ENCODE measurements at places on chromosomes 4 and X. TPM values are rescaled to one million over a fixed set of nuclear protein-coding genes. Genes with fewer than 3 reads are reported as not detected.
A peak's percentile ranks its signal among the peaks of the same experiment; 100 is the strongest.

Gene APLN
- total RNA-seq = not detected

GRCh38 chr4:172497321-172497720, 671.3 kb upstream of the GALNT7 start:
- no peaks in the 10 kb centered on the region for H3K27me3 ChIP-seq
- no peak for DNase-seq
- H3K4me1 ChIP-seq = no peaks in the 10 kb centered on the region
- H3K27ac ChIP-seq = no peak overlapping the region
- no peaks in the 10 kb centered on the region for H3K36me3 ChIP-seq
- no peak overlapping the region for H3K4me3 ChIP-seq

DNA sequence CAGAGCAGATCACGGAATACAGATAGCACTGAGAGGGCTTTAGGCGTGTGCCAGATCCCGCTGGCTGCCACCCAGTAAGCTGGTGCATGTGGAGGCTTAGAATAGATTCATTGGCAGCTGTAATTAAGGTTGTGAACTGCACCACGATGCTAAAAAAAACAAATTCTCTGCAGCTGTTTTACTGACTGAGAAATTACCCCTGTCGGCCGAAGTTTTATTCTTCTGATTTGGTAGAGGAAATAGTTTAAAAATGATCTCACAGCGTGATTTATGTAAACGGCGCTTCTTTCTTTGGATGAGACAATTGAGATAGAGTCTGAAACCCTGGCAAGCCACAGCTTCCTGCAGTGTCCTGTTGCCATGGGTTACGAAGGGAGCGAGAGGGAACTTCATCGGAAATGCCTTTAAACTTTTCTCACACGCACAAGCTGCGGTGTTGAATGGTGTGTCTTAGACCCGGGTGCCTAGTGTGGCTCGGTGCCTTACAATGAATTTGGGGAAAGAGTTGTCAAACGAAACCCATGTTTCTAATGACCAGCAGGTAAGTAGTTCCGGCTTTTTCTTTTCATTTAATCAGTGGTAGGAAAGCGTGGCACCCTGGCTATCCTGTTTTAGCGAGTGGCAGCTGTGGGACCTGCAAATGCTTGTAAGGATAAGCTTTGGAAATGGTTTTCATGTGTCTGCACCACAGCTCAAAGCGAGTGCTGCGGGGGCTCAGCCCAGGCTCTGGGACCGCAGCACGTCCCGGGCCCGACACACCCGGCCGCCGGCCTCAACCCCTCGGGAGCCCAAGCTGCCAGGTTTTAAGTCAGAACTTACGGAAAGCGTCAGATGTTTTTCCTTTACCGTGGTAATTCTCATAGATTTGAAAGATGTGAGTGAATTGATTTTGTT, 71.7 kb upstream of the HGFAC start:
- peak overlapping the region; percentile 64 for H3K4me3 ChIP-seq
- no peak for DNase-seq
- H3K4me1 ChIP-seq = peaks cover 38% of the 10 kb centered on the region
- H3K36me3 ChIP-seq = no peaks in the 10 kb centered on the region
- peaks cover 11% of the 10 kb centered on the region for H3K27me3 ChIP-seq
- H3K27ac ChIP-seq = no peak overlapping the region

Gene INTU
- total RNA-seq = 0.02 TPM

DNA sequence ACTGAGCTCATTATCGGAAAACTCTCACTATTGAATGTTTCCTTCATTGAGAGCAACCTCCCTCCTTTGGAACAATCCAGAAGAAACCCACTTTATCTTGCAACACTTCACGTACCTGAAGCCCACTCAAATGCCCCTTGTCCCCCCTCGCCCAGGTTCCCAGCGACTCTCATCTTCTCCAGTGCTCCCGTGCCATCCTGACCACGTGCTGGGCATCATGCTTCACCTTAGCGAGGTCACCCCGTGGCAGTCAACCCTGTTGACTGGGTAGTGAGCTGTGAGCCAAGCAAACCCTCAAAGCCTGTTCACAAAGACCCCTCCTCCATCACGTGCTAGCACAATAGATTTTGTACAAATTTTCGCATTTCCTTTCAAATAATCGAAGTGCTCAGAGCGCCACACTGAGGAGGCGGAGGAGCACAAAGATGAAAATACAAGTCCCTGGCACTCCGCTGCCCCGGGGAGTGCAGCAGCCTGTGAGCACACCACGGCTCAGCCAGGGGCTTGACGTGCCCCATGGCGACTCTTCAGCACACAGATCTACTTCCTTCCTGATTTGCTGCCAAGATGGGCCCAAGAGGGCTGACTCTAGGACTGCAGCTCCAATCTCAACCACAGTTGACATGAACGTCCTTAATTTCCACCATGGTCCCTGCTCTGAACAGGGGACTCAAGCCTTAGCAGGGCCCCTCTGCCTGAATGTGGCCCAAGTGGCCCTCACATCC, 15.6 kb downstream of the PDZD4 start:
- H3K36me3 ChIP-seq = no peaks in the 10 kb centered on the region
- H3K4me1 ChIP-seq = peaks cover 7% of the 10 kb centered on the region
- H3K27me3 ChIP-seq = peaks cover 12% of the 10 kb centered on the region

All from activated B cell treated with CpG ODN at 0.5 μM for 24 hours (primary cell).